ENCODE measurements at places on chromosomes 4 and X.

DNA sequence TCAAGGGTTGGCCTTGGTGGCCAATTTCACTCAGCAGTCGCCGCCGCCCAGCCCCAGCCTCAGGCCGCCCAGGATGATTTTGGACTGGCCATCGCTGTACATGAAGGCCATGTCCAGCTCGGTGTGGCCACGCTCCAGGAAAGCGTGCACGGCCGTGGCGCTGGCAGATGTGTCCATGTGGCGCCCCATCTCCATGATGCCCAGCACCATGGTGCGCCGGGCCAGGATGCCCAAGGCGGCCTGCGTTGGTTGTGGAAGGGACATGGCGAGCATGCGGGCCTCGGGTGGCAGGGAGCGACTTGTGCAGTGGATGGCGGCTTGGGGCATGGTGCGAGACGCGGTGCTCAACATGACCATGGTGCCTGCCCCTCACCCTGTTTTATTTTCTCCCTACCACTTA lies 55.4 kb downstream of the ZCCHC12 start:
- no peak for DNase-seq

- peak; percentile 65 for DNase-seq
Measured at GRCh38 chr4:150381609-150382008, 200.3 kb upstream of the MAB21L2 start.

DNA sequence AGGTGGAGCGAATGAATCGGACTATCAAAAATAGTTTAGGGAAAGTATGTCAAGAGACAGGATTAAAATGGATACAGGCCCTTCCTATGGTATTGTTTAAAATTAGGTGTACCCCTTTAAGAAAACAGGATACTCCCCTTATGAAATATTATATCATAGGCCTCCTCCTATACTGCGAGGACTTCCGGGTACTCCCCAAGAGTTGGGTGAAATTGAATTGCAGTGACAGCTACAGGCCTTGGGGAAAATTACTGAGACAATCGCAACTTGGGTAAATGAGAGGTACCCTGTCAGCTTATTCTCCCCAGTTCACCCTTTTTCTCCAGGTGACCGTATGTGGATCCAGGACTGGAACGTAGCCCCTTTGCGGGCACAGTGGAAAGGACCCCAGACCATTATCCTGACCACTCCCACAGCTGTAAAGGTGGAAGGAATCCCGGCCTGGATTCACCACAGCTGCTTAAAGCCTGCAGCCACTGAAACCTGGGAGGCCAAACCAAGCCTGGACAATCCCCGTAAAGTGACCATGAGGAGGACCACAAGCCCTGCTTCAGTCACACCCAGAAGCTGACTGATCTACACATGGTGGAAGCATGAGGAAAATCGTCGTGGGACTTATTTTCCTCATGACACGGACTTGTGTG lies 1138.1 kb downstream of the ARAP2 start:
- no peak for DNase-seq

DNA sequence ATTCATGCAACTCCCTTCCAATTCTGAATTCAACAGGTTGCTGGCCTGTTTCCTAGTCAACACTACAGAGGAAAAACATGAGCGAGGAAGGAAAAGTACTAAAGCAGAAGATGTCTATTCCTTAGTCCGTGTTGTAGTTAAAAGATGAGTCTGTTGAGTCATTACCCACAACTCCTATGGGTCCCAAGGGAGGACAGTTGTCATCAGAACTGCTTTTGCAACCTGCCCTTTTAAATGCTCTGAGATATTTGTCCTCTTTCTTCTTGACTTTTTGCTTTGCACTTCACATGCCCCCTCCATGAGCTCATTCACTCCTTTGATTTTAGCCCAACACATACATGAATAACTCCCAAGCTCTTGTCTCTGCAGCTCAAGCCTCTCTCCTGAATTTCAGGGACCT lies 119.2 kb downstream of the CORIN start:
- no peak for DNase-seq

DNA sequence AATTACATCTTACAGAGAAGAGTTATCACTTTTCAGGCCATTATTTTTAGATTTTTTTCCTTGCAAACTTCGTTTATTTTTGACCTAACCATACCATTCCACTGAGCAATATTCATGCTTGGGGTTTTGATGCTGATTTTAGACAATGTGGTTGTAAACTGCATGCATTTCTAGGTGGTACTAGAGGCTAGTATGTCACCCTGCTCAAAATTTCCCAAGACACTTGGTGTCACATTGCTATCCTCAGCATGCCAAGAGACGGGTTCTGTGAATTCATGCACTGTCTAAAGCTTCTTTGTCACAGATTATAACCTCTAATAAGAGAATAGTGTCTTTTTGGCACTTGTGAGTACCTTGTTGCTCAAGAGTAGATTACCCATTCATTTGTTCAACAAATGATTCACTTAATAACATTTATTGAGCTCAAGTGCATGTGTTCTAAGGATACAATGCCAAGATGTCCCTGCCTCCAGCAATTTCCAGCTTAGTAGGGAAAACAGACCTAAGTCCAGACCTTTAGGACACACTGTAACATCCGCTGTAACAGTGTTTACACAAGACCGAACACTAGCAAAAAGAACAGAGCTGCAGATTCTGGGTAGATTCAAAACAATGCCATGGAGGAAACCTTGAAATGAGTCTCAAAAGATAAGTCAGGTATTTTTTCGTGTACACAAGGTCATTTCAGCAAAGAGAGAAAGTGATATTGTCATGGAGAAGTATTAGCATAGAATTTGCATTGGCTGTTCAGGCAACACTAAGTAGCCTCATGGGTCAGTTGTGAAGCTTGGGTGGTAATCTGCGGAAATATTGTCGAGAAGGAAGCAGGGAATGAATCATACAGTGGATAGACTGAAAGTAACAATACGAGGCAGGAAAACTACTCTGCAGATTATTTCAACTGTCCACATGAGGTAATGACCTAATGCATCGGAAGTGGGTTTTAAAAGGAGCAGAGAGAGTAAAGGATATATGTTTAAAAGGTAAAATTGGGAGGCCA lies 515.1 kb upstream of the ZFP42 start:
- DNase-seq, result peak; percentile 78

DNA sequence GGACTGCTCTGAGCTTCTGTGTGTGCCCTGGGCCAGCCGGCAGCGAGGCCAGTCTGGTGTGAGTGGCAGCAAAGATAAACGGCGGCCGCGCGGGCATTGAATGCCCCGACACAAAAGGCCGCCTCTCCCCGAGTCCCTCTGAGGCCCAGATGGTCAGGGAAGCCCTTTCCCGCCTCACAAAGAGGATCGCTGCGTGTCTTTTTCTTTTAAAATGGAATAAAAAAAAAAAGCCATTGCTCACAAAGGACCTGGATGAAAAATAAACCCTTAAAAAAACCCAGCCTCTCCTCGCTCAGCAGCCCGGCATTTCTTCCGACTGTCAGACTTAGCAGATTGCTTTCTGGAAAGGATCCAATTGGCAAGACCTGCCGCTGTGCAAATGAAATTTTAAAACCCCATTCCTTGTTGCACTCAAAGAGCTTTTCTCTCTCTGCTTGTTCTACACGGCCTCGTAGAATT lies 578.7 kb downstream of the BCOR start:
- peak; percentile 29 for DNase-seq

DNA sequence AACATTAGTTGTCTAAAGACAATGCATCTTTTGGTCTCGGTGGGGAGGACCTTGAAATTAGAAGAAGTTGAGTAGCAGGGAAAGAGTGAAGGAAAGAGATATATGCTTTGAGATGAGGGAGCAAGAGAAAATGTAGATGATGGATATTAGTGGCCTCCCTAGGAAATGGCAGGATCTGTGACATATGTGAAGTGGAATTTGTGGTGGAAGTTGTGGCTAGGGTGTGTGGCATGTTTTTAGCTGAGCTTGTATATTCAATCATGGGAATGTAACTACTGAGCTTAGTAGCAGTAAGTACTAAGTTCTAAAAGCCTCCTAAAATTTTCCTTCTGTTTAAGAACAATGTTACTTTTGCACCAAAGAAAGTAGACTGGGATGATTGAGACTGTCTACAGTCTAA lies 382.8 kb upstream of the CTSO start:
- DNase-seq, result peak; percentile 28

- peak; percentile 79 for DNase-seq
Measured at GRCh38 chrX:65522739-65523372, 11.7 kb downstream of the LAS1L start.

- DNase-seq, result no peak
Measured at GRCh38 chrX:123291623-123292022, 107.5 kb downstream of the GRIA3 start.

DNA sequence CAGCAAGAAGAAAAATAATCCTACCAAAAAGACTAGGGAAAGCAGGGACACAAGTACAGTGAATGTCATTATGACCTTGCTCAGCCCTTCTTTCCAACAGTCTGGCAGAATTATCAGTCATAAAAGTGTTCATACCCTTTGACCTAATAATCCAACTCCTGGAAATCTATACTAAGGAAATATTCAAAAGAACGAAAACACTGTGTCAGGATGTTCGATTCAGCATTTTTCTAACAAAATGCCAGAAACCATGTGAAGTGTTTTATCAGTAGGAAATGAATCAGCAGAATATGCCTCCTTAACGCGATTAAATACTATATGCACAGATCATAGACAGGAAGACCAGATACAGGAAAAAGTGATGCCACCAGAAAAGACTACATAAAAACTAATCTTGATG lies 16.2 kb upstream of the S100G start:
- peak; percentile 58 for DNase-seq

DNA sequence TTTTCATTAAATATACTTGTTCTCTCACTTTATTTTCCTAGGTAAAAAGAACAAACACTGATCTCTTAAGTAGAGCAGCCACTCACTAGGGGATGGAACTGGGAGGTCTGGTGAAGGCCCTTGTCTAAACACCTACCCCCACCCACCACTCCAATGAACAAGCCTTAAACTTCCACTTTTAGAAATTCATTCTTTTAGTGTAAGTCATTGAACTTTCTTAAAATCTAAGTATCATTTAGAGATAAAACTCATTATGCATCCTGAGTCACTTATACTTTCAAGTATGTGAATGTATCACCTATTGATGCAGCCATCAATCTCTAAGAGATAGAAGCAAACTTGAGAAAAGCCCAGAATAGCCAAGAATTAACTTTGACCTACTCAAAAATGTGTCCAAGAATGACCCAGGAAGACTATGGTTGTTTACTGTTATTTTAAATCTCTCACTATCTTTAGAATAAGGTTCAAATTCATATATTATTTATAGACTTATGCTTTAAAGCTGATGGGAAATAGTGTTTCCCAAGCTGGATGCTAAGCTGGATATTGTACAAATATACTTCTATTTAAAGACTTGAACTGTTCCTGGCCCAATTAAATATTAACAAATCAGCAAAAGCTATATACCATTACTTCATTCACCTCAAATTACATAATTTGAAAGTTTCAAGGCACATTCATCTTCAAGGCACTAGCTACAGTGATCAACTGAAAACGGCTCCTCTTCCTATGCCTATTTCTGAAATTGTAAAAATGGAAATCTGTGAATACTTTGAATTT lies 49.5 kb downstream of the CAMK2D start:
- DNase-seq, result no peak

- DNase-seq, result no peak
Measured at GRCh38 chr4:29259556-29259955, 1460.6 kb upstream of the PCDH7 start.

DNA sequence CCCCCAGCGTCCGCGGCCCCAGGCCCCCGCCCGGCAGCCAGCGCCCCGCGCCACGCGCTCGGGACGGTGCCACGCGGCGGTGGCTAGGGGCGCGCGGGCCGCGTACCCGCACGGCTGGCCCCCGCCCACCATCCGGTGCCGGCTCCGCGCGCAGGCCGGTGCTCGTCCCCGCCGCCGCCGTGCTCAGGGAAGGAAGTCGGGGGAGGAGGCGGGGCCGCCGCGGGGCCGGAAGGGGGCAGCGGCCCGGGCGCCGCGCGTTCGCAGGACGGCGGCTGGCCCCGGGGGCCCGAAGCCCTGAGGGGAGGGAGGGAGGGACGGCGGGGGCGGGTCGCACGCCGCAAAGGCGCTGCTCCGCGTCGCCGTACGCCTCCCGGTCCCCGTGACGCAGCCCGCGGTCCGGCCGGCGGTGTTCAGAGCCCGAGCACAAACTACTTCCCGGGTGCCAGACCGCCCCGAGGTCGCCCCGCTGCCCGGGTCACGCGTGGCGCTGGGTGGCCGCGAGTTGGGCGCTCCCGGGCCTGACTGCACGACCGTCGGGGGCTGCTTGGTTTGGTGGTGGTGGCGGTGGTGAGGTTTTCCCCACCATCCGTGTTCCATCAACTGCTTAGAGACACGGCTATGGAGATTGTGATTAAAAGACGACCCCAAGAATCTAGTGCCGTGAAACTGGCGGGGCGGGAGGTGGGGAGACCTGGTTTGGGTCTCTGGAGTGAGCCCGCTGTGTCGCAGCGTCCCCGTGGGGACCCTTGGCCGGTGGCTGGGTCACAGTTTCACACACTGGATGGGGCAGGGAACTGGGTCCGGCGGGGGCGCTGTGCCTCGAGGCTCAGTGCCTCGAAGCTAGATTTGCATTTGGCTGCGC lies at the start of gene DCTD:
Gene DCTD (minus strand): TSS at position 205 of the 862 bp plus-strand sequence. CDS start 1,818 bp downstream, outside the sequence.
- DNase-seq, result peak; percentile 70

GRCh38 chr4:159369256-159369655 lies 266.4 kb downstream of the RAPGEF2 start:
- no peak for DNase-seq

- DNase-seq, result no peak
Measured at GRCh38 chrX:24178441-24178840, 28.9 kb downstream of the ZFX start.

- DNase-seq, result no peak
Measured at GRCh38 chr4:187071946-187072600, 348.4 kb upstream of the FAT1 start.

DNA sequence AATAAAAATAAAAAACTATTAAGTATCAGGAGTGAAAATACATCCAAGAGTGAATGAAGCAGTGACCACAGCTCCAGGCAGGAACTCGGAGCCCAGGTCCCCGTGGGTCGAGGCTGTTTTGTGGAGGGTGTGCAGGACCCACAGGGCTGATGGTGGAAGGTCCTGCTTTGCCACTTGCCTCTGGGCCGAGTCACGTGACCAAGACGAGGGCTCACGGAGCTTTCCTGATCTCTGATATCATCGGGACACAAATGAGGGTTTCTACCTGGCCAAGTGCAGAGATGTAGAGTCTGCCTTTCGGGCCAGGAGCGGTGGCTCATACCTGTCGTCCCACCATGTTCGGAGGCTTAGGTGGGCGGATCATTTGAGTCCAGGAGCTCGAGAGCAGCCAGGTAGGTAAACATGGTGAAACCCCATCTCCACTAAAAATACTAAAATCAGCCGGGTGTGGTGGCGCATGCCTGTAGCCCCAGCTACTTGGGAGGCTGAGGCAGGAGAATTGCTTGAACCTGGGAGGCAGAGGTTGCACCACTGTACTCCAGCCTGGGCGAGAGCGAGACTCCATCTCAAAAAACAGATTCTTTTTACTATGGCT lies 7.2 kb downstream of the SLC25A6 start:
- DNase-seq, result no peak

- peak; percentile 16 for DNase-seq
Measured at GRCh38 chrX:133414406-133415275, 648 bp downstream of the GPC4 start.

Data from iris pigment epithelial cell (primary cell).